Suprapubic skin (tissue), 4 donors: ENCODE measurements at places on chromosomes 6 and 20. TPM values are rescaled to one million over a fixed set of nuclear protein-coding genes. Genes with fewer than 3 reads are reported as not detected.

DNA sequence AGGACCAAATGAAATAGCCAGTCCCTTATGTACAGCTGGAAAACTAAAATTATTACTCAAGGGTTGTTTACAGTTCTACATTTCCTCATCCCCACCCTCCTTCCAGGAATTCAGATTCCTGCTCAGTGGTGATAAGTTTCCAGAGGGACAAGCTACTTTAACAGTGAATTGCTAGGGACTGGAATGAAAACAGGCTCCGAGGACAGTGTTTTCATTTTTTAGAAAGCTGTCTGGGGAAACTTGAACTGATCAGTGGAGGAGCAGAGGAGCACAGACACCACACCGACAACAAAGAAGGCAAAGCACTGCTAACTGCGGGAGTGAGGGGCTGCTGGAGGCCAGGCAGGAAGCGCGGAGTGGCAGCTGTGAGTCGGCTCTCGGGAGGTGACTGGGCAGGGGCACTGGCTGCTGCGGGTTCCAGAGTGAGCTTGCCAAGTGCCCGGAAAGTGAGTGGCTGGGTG is 322.2 kb downstream of the ESR1 start:
- peak; percentile 68 for DNase-seq

DNA sequence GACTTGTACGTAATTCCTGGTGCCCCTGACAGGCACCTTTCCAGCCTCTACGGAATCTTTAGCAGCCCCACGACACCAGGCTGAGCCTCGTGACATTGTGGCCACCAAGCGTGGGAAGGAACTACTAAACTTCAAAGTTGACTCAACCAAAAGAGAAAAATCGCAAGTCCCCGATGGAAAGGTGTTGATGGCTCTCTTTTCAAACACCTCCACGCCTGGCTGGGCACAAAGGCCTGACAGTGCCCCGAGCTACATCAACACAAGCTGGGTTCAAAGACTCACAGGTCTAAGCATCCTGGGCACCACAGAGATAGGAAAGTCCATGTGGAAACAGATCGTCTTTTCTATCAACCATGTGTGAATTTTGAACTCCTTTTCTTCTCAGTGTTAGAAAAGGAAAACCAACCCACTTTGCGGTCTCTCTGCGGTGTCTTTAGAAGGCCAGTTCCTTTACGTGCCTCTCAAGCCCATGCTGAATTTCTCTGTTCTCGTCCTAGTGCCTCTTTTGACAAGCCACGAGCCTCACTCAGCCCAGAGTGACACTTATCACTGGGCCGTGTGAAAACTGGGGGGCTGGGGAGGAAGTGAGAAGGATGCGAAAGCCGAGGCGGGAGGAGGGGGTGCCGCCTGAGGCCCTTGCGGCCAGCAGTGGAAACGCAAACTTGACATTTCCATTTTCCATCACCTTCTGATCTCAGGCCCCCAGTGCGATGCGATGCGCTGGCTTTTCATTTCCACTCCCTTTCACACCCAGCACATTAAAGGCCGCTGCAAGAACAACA is 59.4 kb downstream of the GFOD1 start:
- no peak for DNase-seq

GRCh38 chr6:27452496-27452897 is 20.4 kb downstream of the ZNF184 start:
- no peak for DNase-seq

DNA sequence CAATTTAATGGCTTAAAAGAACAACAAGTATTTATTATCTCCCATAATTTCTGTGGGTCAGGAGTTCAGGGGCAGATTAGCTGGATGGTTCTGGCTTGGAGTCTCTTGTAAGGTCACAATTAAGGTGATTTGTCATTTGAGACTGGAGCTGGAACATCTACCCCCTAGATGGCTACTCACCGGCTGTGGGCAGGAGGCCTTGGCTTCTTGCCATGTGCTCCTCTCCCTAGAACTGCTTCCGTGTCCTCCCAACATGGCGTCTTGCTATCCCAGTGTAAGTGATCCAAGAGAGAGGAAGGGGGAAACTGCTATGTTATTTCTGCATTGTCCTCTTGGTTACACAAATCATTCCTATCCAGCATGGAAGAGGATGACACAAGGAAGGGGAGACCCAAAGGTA is 210.2 kb upstream of the ECI2 start:
- no peak for DNase-seq

GRCh38 chr6:127686084-127686483 is 109.1 kb downstream of the C6orf58 start:
- DNase-seq: no peak

GRCh38 chr20:4763261-4763660 is 41.6 kb downstream of the PRND start:
- DNase-seq: no peak

DNA sequence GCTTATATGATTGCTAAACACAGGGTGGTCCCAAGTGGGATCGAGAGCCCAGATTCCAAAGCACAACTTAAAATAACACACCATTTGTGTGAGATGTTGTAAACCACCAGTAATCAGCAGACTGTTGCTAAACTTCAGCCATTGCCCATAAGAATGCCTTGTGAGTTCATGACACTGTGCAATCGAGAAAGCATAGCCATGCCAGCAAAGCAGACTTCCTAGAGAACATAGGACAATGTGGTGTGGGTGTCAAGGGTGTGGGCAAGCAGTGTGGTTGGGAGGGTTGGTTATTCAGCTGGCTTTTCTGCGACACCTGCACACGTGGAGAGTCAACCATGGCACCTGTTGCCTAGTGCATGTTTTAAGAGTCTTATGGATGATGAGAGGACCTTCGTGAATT is 16.1 kb upstream of the CALHM6 start:
- no peak for DNase-seq

CCM2L gene
- total RNA-seq: 1.3 TPM

GRCh38 chr6:165308926-165309731 is at the start of gene C6orf118:
TSS of gene C6orf118 (minus strand) at chr6:165309605. CDS start at chr6:165309586, 19 bp downstream.
- DNase-seq: no peak

FAM184A gene
- total RNA-seq: 1.9 TPM

PNPLA1 gene
- total RNA-seq: 40.3 TPM

DNA sequence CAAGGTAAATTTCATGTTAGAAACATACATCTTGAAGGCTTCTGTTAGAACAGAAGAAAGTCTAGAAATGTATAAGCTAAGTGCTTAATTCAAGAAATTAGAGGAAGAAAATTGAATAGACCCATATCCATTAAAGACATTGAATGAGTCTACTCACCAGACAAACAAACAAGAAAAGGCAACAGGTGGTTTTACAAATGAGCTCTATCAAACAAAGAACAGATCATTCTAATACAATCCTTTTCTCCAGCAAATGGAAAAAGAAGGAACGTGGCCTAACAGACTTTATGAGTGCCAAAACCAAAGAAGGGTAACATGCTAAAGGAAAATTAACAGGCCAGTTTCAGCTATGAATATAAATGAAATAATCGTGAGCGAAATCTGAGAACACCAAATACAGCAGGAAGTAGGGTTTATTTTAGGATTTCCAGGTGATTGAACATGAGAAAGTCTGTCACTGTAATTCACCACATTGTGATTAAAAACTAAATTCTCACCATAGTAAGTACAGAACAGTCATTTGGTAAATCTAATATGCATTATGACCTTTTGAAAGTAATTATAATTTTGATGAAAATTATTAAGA is 22.6 kb downstream of the MTHFD1L start:
- no peak for DNase-seq

- DNase-seq: no peak
Measured at GRCh38 chr6:160662429-160662828, 1.6 kb downstream of the LPA start.

- no peak for DNase-seq
Measured at GRCh38 chr20:47468290-47469050, 33.2 kb upstream of the NCOA3 start.

SEL1L2 gene
- total RNA-seq: not detected

ZNF512B gene
- total RNA-seq: 26.5 TPM

DNA sequence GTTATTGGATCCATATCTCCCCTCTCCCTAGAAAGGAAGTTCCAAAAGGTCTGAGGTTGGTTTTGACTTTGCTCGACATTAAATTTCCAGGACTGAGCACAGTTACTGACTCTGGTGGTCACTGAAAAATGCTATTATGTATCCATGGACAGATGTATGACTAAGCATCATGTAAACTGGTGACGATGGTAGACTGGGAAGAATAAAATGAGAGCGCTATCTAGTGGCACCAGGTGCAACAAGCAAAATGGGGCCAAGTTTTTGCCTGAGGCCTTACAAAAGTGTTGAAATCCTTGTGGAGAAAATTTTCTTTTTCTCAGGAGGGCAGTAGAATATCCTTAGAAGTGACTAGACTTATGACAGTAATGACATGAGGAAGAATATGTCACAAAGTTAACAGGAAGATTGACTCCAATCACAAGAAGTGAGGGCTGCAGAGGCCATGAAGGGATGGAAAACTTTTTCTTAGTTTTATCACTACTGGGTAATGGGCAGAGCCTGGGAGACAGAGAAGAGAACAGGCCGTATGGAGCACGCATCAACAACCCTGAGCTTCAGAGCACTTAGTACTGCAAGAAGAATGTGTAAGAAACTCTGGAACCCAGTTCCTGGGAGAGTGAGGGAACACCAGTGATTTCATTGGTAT is 88.9 kb upstream of the ELOVL5 start:
- no peak for DNase-seq

HLA-A gene
- total RNA-seq: 455 TPM

TRIM15 gene
- total RNA-seq: 0.19 TPM

NR2E1 gene
- total RNA-seq: not detected

- DNase-seq: no peak
Measured at GRCh38 chr6:40128127-40128526, 193.9 kb upstream of the MOCS1 start.

ILRUN gene
- 65.0 TPM for total RNA-seq

DNA sequence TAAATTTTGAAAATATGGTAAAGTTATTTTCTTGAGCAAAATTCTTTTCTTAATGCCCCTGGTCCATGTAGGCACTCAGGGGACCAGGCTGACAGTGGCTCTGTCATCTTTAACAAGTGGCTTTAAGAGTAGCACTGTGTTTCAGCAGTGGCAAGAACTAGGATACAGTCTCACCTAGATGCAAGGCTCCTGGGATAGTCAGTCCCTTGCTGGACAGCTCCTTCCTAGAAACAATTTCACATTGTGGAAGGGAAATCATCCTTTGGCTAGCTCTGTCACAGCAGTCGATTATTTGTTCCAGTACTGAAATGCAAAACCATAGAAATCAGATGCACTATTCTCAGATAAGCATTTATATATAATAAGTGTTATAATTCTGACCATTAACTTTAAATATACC is 175.4 kb upstream of the KCNQ5 start:
- no peak for DNase-seq

C6orf15 gene
- total RNA-seq: 5.5 TPM

TFAP2D gene
- total RNA-seq: not detected

SLA2 gene
- 0.97 TPM for total RNA-seq

GRCh38 chr6:7323074-7323473 is 10.1 kb upstream of the SSR1 start:
- no peak for DNase-seq

DNA sequence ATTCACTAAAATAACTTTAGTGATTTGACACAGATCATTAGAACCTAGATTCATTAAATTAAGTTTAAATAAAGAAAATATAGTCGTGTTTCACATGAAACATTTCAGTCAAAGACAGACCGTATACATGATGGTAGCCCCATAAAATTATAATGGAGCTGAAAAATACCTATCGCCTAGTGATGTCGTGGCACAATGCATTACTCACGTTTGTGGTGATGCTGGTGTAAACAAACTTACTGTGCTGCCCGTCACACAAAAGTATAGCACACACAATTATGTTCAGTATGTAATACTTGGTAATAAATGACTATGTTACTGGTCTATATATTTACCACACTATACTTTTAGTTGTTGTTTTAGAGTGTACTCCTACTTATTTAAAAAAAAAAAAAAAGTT is 17.3 kb downstream of the DST start:
- no peak for DNase-seq

BIRC7 gene
- total RNA-seq: 2.2 TPM

GRCh38 chr6:84309336-84309735 is 81.9 kb upstream of the CEP162 start:
- no peak for DNase-seq

DNA sequence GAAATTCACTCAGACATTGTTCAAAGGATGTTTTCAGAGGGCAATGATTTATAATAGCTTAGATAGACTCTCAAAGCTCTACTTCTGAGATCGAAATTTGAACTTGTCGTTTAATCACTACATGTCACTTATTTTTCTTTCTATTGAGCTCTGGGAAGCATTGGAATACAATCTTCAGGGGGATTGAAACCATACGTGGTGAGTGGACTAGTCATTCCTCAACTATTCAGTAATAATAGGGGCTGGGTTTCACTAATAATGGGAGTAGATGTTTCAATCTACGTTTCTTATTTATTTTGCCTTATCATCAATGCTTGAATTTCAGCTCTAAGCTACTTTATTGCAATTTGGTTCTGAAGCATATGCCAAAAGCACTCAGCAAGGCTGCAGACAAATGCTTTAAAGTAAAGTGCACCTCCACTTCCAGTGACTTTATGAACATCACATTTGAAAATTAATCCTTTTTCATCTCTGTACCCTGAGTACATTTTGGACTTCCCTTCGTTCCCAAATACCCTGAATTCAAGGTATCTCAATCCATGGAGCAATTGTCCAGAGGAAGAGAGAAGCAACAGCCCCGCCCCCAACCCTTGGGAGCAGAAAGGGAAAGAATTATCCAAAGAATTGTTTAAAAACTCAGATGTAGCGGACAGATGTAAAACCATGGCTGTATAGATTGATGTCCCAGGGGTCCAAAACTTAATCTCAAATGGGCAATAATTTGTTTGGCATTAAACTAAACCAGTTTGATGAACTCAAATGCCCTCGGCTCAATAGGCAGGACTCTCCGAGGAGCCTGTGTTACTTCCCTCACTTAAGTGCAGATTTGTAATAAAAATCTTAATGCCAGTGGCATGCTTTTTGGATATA is 68.1 kb downstream of the HFE start:
- DNase-seq: no peak

DNA sequence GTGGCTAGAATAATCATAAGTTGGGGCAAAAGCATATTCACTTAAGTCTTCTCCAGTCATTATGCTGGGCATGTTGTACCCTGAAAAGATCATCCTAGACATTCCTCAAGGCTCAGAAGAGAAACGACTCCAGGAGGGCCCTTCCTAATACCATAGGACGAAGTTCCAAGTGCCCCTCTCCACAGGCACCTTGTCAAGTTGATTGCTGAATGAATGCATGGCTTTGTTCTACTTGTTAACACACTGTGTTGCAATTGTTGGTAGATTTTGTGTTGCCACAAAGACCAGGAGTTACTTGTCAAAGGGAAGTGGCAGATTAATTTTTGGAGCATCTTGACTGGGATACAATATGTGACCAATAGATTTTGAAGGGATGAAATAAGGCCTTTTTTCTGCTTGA is 194.3 kb upstream of the SMLR1 start:
- DNase-seq: no peak

ZMYND8 gene
- 48.5 TPM for total RNA-seq

GRCh38 chr20:21699216-21699508 is 6.3 kb upstream of the PAX1 start:
- DNase-seq: no peak

STMN3 gene
- total RNA-seq: 19.1 TPM

DNA sequence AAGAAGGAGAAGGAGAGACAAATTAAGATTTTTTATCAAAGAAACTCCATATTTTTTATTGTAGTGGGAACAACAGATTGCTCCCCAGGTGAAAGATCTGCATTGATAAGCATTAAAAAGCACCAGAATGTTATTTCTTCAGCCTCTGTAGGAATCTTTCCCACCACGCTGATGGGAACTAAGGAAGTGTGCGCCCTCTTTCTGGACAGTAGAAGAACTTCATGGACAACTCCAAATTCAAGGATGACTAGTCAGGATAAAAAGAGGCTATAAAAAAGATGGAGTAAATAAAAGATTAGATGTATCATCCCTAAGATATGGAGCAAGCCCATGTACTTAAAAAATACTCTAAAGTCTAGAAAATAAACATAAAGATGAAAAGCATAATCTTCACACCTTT is 45.8 kb upstream of the PAK5 start:
- no peak for DNase-seq
